Activated naive CD4-positive, alpha-beta T cell (primary cell): ENCODE measurements at places on chromosomes 2 and 18.

DNA sequence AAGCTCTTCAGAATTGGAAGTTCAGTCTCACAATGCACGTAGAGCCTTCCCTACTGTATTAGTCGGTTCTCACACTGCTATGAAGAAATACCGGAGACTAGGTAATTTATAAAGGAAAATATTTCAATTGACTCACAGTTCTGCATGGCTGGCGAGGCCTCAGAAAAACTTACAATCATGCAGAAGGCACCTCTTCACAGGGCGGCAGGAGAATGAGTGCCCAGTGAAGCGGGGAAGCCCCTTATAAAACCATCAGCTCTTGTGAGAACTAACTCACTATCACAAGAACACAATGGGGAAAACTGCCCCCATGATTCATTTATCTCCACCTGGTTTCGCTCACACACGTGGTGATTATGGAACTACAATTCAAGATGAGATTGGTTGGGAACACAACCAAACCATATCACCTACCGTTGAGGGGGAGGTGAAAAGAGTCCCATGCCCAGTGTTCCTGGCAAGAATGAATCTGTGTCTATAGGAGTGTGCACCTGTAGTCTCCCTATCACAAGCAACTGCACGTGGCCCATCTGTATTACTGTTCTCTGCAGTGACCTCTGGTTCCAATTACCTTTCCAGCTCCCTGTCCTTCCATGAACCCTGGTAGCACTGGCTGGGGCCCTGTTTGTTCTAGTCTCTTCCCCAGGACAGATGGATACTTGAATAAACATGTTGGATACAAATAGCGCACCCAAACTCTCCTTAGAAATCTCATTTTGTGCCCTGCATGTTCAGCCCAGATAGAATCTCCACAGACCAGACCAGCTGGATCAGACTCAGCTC is 44.4 kb upstream of the ATL2 start:
- DNase-seq: no peak

GRCh38 chr2:239061824-239062570 is 214.1 kb downstream of the TWIST2 start:
- DNase-seq: no peak

DNA sequence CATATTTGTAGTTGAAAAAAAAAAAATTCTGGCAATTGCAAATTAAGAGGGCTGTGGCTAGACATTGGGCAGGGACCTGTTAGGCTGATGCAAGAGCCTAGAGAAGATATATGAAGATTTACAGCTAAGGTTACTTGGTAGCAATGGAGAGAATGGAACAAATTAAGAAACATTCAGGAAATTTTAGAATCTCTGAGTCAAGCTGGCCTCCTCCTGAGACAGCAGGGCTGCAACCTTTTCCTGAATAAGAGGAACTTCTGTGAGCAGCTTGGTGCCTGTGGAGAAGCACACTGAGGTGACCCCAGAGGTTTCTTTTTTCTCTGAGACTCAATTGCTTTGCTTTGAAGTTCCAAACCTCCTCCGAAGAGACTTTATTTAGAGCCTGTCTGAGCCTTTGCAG is 118.6 kb upstream of the LRATD1 start:
- no peak for DNase-seq

GRCh38 chr2:130302164-130302886 is 40.4 kb upstream of the IMP4 start:
- no peak for DNase-seq

- DNase-seq: no peak
Observed at GRCh38 chr2:25089605-25090315, 47.9 kb downstream of the EFR3B start.

DNA sequence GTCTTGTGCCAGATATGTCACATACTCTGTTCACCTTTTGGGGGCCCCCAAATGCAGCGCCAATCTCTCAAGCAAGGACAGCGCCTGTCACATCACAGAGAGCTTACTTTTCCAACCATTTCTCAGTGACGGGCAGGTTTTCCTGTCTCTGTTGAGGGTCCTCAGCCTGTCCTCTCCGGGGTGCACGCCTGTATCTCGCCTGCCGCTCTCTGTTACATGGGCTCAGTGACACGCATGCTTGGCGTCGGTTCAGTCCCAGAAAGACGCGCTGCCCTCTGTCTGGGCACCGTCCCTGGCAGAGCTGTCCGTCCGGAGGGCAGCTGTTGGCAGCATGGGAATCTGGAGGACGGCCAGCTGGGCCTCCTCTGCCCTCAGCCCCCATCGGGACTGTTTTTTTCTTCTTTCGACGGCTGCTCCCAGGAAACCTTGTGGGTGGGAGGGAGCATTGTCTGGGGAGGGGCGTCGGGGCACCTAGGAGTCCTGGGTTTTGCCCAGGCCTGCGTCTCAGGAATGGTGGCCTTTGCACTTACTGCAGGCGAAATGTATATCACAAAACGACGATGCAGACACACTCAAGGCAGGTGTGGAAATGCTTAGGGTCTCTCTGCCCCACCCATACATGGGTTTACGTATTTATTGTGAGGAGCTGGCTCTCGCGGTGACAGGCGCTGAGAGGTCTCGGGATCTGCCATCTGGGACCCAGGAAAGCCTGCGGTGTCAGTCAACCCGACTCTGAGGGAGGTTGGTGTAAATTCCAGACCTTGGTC is 30.9 kb downstream of the RTP5 start:
- no peak for DNase-seq
